ENCODE measurements at places on chromosomes 2 and 18.

DNA sequence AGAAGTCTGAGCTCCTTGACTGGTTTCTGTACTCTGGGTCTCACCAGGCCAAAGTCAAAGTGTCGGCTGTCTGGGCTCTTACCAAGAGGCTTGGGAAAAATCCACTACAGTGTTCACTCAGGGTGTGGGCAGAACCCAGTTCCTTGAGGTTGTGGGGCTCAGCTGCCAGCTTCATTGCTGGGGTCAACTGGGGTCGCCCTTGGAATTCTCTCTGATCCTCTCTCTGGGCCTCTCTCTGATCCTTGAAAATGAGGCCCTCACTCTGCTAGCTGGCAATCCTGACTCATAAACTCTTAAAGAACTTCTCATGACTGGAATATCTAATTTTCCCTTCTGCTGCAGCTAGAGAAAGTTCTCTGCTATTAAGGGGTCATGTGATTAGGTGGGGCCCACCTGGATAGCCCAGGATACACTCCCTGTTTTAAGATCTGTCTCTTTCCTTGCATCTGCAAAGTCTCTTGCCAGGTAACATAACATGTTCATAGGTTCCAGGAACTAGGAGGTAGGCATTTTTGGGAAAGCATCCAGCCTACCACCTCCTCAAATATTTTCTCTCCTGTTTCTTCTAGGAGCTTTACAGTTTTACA, 66.3 kb downstream of the SP110 start:
- no peak for DNase-seq

DNA sequence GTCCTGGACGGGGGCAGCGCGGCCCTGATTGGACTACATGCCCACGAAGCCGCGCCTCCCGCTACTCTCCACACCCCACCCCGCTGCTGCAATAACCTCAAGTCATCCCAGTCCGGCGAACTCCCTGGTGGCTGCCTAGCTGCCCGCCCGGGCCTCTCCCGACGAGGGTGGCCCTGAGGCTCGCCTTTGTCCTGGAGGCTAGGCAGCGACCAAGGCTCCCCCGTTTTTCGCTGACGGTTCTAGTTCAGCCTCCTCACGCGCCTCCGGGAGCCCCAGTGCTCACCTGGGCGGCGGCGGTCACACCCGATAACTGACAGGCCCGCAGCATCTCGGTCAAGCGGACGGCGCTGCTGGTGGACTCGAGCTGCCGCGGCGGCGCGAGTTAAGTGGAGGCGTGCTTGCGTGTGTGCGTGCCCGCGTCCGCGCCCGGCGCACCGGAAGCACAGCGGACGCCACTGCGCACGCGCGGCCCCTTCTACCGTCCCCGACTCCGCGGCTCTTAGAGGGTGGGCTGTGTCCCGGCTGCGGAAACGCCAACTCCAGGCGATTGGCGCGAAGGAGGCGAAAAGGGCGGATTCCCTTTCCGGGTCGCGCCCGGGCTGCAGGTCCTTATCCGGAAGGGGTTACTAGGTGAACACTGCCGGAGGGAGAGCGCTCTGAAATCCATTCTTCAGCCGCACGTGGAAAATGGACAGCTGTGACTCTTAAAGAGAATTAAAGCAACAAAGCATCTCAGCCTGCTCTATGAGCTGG, at the start of gene IMMT:
Gene IMMT, minus strand, starts transcription at position 408 of the 753 bp plus-strand sequence. Its CDS starts 80 bp downstream, at position 328.
- DNase-seq, result peak; percentile 97

DNA sequence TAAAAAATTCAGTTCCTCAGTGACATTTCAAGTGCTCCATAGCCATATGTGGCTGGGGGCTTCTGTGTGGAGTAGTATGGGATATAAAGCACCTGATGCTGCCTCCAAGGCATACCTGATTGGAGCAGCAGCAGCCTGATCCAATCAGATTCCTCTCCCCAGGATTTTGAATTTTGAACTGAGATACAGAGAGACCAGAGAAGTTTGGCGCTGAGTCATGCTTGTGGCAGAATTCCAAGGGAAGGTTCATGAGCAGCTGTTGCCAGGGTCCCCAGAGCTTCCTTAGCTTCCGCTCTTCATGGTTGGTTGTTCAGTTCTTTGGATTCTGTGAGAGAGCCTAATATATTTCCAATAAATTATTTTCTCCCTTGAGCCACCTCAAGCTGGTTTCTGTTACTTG, 29.0 kb upstream of the CFAP36 start:
- DNase-seq, result peak; percentile 49

GRCh38 chr2:209696836-209697711, 74.6 kb upstream of the UNC80 start:
- DNase-seq, result no peak

- DNase-seq, result no peak
Observed at GRCh38 chr2:142445551-142446072, 314.8 kb upstream of the LRP1B start.

DNA sequence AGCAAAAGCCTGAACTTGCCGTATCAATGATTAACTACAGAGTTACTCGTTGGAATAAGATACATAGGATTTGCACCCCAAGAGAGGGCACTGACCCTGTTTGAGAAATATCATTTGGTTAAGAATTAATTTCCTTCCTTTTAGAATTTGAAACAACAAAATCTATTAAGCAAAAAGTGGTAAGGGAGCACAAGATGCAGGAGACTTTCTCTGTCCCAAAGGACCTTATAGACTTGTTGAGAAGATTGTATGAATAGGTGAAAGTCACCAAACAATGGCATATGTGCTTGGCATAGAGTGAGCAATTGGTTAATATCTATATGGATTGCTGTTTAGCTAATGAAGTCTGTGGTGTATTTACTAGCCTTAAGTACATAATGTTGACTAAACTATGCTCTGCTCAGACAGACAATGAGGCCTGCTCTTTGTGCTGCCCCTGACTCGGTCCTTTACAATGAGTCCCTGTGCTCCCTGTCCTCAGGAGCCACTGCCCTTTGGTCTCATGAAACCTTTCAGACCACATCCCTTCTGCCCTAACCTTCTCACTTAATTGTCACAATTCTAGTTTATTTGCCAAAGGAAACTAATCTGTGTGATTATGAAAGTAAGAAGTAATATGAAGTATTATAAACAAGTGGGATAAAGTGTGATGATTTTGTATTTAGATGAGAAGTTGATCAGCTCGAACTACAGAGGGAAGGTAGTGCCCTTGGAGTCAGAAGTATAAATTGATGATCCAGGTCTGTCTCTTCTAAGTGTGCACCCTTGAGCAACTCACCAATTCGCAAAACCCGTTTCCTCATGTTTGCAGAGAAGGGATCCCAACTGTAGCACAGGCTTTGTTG, 21.2 kb upstream of the HNMT start:
- no peak for DNase-seq

- no peak for DNase-seq
Observed at GRCh38 chr2:218895326-218895725, 14.7 kb downstream of the WNT10A start.

DNA sequence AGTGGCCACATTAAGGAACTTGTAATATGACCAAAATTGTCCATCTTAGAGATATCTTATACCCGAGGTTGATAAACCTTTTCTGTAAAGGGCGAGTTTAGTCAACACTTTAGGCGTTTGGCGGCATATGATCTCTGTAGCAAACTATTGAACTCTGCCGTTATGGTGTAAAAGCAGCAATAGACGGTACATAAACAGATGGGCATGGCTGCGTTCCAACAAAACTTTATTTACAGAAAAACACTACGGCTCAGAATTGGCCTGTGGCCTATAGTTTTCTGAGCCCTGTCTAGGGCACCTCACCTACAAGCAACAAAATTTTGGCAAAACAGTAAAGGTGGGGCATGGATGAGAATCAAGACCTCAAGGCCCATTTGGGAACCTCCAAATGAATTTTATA, 121.9 kb upstream of the HAAO start:
- no peak for DNase-seq

GRCh38 chr2:100196786-100197494, 54.5 kb upstream of the AFF3 start:
- DNase-seq, result no peak

- DNase-seq, result peak; percentile 73
Observed at GRCh38 chr2:127398239-127398590, 10.4 kb upstream of the MAP3K2 start.

GRCh38 chr18:44533071-44533470, 147.6 kb upstream of the SETBP1 start:
- no peak for DNase-seq

DNA sequence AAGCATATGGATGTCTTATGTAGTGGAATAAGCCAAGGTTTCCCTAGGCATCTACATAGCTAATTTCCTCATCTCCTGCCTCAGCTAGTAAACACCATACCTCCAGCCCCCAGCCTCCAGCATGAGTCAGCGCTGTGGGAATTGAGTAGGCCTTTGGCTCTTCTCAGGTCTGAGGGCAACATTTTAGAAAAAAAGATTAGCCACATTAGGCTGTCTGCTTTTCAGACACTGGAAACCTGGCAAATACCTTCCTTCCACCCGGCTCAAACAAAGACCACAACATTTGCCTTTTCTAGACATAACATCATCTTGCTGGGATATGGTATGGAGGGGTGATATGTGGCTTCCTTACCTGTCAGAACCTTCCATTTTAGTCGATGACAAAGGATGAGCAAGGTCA, 6.1 kb upstream of the CCDC195 start:
- no peak for DNase-seq

DNA sequence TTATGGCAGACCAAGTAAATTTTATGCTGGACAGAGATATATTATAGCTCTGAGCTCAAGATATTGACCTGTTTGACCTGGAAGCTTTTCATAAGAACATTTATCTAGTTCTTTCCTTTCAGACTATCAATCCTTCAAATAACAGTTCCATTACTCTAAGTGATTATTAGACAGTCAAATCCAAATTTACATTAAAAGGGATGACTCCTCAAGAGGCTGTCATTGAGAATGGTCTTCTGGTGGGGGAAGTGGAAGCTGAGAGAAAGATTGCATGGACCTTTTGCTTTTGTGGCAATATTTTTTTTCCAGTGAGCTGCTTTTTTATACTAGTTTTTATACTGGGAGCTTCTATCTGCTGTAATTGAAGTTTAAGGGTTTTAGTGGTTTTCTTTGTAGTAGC, 14.9 kb upstream of the SERPINB12 start:
- DNase-seq, result no peak

DNA sequence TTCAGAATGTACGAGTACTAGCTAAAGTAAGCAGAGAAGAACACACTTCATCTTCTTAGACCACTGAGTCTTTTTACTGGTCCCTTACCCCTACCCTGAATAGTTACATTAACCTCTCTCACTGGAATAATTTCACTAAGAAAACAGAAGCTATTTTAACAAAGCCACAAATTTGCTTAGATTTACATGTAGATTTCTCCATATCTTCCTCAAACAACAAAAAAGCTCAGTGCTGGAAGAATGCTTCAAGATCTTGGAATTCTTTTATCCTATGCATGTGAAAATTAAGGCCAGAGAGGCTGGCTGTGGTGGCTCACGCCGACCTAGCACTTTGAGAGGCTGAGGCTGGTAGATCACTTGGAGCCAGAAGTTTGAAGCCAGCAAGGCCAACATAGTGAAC, 35.2 kb downstream of the MOGAT1 start:
- DNase-seq, result no peak

GRCh38 chr18:66564236-66564635, 39.7 kb downstream of the CDH19 start:
- DNase-seq, result no peak

DNA sequence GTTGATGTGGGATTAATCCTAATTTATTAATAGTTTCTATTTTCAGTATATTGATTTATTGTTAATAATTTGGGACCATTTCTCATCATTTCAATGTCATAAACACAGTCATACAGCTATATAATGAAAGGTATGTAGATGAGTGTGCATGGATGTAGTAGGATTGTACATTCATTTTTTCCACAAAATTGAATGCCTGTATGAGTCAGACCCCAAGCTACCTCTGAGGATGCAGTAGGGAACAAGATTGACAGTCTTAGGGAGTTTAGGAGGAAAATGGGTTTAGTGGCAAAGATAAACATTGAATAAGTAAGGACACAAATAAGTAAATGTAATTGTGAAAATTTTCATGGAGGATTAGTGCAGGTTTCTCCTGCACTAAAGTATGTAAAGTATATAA, 14.1 kb upstream of the TMEFF2 start:
- DNase-seq, result no peak

DNA sequence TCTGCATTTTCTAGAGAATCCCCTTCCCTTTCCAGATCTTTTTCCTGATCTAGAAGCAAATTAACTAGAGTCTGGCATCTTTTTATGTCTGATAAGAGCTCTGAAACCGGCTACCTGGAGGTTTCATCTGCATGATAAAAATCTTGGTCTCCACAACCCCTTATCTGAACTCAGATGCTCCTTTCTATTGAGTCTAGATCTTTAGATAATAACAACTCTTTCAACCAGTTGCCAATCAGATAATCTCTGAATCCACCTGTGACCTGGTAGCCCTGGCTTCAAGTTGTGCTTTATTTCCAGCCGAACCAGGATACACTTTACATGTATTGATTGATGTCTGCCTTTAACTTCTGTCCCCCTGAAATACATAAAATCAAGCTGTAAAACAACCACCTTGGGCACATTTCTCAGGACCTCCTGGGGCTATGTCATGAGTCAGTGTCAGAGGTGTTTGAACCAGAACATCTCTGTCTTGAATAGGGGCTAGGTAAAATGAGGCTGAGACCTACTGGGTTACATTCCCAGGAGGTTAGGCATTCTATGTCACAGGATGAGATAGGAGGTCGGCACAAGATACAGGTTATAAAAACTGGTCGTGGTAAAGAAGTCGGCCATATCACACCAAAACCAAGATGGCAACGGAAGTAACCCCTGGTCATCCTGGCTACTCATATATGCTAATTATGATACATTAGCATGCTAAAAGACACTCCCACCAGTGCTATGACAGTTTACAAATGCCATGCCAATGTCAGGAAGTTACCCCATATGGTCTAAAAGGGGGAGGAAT, 20.8 kb downstream of the RALBP1 start:
- no peak for DNase-seq

- DNase-seq, result no peak
Observed at GRCh38 chr2:235268535-235268934, 225.3 kb upstream of the AGAP1 start.

DNA sequence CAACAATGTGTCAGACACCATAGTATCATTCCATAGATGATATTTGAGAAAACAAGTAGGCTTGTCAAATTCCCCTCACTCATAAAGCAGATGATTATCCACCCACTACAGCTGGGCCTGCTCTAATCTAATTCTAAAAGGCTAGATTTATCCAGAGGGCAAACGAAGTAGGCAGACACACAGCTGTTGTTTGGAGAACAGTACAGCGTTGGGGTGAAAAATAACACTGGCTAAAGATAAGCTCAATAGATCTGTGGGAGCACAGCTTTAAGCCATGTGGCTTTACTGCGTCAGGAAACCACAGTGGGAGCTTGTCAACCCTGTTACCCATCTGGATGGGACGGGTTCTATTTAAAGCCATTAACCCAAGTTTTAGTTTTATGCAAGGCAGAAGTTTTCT, 48.9 kb upstream of the COBLL1 start:
- DNase-seq, result peak; percentile 35

DNA sequence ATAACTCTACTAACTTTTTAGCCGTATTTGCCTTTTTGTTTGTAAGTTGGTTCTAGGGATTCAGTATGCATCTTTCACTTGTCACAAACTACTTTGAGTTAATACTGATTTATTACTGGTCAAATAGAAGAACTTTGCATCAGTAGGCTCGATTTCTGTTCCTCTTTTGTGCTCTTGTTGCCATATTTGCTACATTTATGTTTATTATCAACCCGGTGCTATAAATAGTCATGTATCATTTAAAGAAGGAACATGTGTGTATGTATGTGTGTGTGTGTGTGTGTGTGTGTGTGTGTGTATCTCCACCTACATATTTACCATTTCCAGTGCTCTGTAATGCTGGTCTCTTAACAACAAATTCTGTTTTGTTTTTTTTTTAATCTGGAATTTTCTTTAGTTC, 79.6 kb upstream of the B3GNT7 start:
- no peak for DNase-seq
